ENCODE measurements at places on chromosomes 7 and 10.

DNA sequence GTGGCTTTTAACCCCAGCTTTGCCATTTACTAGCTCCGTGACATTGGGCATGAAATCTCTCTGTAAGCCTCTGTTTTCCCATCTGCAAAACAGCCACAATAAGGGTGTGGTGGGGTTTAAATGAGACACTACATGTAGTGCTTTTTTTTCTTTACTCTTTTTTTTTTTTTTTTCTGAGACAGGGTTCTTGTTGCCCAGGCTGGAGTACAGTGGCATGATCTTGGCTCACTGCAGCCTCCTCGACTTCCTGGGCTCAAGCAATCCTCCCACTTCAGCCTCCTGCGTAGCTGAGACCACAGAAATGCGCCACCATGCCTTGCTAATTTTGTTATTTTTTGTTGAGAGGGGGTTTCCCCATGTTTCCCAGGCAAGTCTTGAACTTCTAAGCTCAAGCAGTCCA lies 8.3 kb upstream of the DENND10 start:
- no peak for DNase-seq

DNA sequence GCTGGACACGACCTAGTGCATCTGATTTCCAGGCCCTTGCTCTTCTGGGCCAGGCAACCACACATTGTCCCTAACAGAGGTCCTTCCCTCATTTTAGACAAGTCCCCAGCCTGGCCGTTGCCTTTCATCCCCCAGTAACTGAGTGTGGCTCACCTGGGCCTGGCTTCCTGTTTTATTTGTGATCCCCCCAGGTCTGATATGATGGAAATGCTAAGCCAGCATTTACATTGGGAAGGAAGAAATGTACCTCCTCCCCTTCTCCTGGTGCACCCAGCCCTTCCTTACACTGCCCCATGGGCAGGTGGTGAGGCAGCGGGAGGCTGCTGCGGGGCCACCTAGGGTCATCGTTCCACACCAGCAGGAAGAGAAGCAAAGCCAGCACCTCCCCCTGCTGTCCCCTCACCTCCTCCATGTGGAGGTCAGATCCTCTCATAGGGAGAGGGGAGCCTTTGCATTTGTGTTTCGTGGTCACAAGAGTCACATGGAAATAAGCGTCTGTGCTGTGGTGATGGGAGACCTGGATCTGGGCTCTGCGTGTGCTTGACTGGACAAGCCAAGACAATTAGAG lies 108.8 kb downstream of the GLRX3 start:
- no peak for DNase-seq

DNA sequence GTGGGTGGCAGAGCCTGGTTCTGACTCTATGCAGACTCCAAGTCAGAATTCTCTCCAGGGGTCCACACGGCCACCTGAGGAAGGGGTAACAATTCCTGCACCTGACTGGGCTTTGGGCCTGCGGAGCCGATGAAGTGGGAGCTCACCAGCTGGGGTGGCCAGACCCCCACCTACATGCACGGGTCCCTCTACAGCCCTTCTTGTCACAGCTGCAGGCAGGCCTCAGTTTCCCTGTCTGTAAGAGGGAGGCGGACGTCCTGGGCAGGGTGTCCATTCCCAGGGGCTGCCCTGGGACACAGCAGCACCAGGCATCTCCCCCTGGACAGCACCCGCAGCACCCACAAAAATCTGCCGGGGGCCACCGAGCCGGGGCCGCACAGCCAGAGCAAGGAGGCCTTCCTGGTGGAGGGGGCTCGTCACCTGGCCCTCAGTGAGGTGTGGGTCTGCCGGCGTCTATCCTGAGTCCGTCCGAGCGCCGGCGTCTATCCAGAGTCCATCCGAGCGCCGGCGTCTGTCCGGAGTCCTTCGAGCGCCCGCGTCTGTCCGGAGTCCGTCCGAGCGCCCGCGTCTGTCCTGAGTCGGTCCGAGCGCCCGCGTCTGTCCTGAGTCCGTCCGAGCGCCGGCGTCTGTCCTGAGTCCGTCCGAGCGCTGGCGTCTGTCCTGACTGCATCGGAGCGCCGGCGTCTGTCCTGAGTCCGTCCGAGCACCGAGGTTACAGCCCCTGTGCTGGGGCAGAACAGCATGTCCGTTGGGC lies 65.1 kb downstream of the PDGFA start:
- DNase-seq, result no peak

GRCh38 chr7:141706239-141707064 lies 1.7 kb upstream of the WEE2 start:
- DNase-seq, result no peak

GRCh38 chr10:115980470-115980869 lies 292.5 kb downstream of the GFRA1 start:
- DNase-seq, result no peak

- no peak for DNase-seq
Measured at GRCh38 chr10:61608255-61609033, 54.3 kb upstream of the CABCOCO1 start.

All from activated CD4-positive, alpha-beta memory T cell treated with anti-CD3 and anti-CD28 coated beads, Interleukin-2, amount 10 ng/mL, durations not matched to agents 7 days and 5 days (primary cell).